ENCODE measurements at places on chromosomes 3 and 15.

DNA sequence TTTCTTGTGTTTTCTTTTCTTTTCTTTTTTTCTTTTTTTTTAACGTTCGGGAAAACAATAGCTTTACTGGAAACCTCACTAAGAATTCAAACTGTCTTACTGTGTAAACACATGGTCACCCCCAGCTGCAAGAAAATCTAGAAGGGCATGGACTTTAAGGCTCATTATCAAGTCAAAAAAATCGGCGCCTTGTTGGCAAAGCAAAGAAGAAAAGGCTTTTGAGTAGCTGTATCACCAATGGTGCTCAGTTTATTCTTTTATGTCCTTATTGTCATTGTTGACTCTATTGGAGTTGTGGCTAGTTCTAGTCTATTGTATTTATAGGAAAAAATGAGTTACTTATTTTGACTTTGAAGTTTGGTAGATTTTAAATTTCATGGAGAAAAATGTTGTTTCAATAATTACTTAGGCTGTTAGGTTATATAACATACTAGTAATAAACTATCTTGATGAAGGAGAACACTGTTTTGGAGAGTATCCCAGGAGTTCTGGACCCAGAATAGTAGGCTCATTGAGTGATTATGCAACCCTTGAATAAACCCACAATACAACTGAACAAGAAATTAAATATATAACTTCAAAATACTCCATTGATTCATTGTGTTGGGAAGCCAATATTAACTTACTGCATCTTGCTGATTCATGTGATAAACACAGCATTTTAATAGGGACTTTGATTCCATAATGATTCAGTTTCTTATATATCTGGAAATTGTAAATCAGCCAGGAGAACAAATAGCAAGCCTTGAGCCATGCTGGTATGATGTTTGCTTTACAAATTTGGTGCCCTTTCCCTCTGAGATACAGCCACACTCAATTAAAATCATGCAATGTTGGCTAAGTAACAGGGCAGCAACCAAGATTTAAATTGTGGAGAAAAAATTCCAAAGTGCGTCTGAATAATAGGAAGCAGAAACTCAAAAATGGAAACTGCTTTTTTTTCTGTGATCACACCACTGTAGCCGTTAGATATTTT lies 27.8 kb upstream of the GOLIM4 start:
- DNase-seq = no peak
- H3K4me3 ChIP-seq = no peak overlapping the region
- no peaks in the 10 kb centered on the region for H3K4me1 ChIP-seq
- no peak overlapping the region for H3K27ac ChIP-seq
- H3K36me3 ChIP-seq = no peaks in the 10 kb centered on the region

GRCh38 chr15:23797747-23798446 lies 110.8 kb upstream of the NDN start:
- peaks cover 6% of the 10 kb centered on the region for H3K4me1 ChIP-seq
- H3K36me3 ChIP-seq = no peaks in the 10 kb centered on the region
- H3K4me3 ChIP-seq = peak overlapping the region; percentile 60
- peak; percentile 37 for DNase-seq

DNA sequence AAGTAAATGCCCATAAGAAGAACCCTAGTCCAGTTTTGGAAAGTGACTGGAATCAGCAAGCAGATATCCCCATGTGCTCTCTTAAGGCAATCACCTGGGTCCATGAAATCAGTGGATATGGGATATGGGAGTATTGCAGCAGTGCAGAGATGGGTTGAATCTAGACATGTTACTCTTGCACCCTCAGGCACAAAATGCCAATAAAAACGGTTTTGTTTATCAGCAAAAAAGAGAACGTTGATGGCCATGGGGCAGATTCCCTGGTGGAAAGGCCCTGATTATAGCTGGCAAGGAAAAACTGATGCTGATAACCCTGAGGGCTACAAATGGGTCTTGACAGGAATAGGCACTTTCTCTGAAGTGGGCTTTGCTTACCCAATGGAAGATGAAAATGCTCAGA lies 380.2 kb upstream of the SEMA6D start:
- no peak overlapping the region for H3K4me3 ChIP-seq
- H3K36me3 ChIP-seq = no peaks in the 10 kb centered on the region
- H3K27ac ChIP-seq = no peak overlapping the region
- peaks cover 17% of the 10 kb centered on the region for H3K4me1 ChIP-seq

GRCh38 chr3:16861432-16861831 lies 23.3 kb upstream of the PLCL2 start:
- no peaks in the 10 kb centered on the region for H3K27me3 ChIP-seq
- no peak for DNase-seq
- H3K36me3 ChIP-seq = no peaks in the 10 kb centered on the region
- H3K4me1 ChIP-seq = no peaks in the 10 kb centered on the region
- no peak overlapping the region for H3K4me3 ChIP-seq

DNA sequence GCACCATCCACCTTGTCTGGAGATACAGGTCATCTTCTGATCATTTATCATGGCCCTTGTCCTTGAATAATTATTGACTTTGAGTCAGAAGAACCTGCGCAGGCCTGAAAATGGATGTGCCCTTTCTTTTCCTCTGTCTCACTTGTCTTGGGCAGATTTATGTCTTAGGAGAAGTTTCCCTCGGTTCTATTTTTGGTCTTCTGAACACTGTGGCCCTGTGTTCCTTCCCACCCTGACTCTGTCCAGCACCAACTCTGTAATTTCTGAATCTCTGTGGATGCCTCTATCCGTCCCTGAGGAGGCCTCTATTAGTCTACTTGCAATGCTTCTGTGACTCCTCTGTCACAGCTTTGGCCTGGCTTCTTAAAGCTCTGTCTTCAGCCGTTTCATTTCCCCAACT lies 680.8 kb upstream of the CFAP20DC start:
- H3K36me3 ChIP-seq = no peaks in the 10 kb centered on the region
- H3K4me1 ChIP-seq = peaks cover 2% of the 10 kb centered on the region
- DNase-seq = no peak

DNA sequence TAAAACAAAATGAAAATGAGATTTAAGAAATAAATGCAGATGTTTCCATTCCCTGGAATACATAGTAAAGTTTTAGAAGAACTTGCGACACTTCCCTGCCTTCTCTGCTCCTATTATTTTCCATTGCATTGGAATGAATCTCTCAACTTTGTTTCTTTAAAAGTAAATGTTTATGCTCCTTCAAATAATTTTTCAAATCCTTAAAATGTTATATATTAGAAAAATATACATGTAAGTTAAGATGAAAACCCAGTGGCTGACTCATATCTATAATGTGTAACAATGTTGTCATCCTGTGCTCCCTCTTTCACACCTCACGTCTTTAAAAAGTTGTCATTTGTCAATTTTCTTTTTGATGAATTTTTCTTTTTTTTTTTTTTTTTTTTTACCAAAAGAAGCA lies 3.6 kb downstream of the RBMS3 start:
- H3K4me3 ChIP-seq = no peak overlapping the region
- H3K36me3 ChIP-seq = no peaks in the 10 kb centered on the region
- peaks cover 38% of the 10 kb centered on the region for H3K4me1 ChIP-seq
- peaks cover 2% of the 10 kb centered on the region for H3K27me3 ChIP-seq
- DNase-seq = no peak

DNA sequence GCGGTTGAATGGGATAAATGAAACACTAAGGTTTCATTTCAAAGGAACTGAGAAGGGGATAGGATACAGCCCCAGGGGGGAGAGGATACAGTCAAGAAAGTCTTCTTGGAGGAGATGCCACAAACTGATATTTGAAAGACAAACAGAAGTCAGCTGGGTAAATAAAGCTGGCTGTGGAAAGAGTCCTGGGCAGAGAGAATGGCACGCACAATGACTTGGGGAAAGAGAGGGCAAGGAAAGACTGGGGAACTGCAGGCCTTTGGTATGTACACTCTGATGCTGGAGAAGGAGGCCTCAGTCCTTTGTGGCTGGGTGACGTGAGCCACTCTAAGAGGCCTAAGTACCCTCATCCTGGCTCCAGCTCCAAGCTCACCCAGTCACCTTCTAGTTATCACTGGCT lies 45.2 kb upstream of the LMCD1 start:
- H3K27ac ChIP-seq = no peak overlapping the region
- no peak for DNase-seq
- no peaks in the 10 kb centered on the region for H3K4me1 ChIP-seq
- H3K4me3 ChIP-seq = no peak overlapping the region

DNA sequence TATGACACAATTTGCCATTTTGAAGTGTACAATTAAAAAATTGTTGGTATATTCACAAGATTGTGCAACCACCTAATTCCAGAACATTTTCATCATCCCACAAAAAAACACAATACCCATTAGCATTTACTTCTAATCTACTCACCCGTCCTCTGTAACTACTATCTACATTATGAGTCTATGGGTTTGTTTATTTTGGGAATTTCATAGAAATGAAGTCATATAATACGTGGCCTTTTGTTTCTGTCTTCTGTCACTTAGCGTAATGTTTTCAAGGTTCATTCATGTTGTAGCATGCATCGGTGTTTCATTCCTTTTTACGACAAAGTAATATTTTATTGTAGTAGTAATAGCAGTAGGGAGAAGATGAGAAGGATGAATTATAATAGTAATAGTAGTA lies 55.2 kb upstream of the CNTN6 start:
- no peaks in the 10 kb centered on the region for H3K4me1 ChIP-seq
- no peaks in the 10 kb centered on the region for H3K36me3 ChIP-seq
- no peaks in the 10 kb centered on the region for H3K27me3 ChIP-seq
- no peak for DNase-seq

GRCh38 chr15:52528564-52529340 lies at the start of gene MYO5A:
Gene MYO5A (minus strand): TSS chr15:52528880. CDS start chr15:52528806, 74 bp downstream.
- peaks cover 9% of the 10 kb centered on the region for H3K27me3 ChIP-seq
- H3K4me1 ChIP-seq = peaks cover 12% of the 10 kb centered on the region
- peak; percentile 85 for DNase-seq
- H3K27ac ChIP-seq = peak within 1 kb of the TSS; percentile 93

DNA sequence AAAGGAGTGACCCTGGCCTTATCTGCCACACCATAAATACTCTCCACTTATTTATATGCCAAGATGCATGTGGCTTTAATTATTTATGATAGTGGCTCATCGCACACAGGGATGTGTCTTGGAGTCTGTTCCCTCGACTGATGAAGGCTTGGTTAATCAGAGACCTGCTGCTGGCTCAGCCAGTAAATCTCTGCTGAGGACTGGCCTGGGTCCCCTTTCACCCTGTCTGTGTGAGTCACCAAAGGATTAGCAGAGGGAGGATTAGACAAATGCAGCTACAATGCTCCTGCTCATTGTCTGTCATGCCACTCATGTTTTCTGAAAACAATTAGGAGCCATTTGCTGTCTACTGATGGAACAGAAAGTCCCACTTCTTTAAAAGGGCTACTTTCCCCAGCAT lies 226.8 kb downstream of the NTRK3 start:
- peaks cover 9% of the 10 kb centered on the region for H3K36me3 ChIP-seq
- peaks cover 10% of the 10 kb centered on the region for H3K27me3 ChIP-seq
- DNase-seq = no peak
- no peak overlapping the region for H3K4me3 ChIP-seq
- H3K27ac ChIP-seq = no peak overlapping the region
- H3K4me1 ChIP-seq = peaks cover 2% of the 10 kb centered on the region
